ENCODE measurements at places on chromosomes 4 and X.

DNA sequence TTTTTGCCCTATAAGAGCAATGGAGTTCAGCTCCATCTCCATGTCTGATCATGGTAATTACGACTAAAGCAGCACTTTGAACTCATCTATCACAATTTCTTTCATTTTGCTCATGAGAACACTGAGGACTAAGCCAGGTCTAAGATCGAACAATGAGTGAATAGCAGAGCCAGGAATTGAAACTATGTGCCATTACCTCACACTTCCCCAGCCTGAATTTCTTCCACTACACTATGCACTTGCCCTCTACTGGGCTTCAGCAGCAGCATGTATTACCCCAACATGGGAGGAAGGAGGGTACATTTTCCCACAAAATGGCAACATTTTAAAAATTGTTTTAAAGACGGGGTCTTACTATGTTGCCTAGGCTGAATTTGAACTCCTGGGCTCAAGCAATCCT, 274.7 kb upstream of the FGF13 start:
- DNase-seq: no peak

DNA sequence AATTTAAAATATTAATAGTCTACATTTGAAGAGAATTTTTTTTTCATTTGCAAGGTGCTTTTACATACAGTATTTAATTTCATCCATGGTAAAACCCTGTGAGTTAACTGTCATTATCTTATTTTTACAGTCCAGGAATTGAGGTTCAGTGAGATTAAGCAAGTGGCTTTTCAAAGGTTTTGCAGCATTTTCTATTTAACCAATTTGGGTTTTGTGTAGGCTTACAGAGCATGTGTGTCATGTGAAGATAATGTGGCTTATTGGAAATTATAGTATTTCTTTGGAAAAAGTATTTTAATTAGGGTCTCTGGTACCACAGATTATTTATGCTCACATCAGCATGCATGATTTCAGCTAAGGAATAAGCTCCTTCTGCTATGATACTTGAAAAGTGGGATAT, 4.5 kb downstream of the XK start:
- no peak for DNase-seq

GRCh38 chr4:189822326-189822725, 118.3 kb upstream of the FRG1 start:
- DNase-seq: no peak

GRCh38 chrX:127025013-127025412, 205.5 kb downstream of the PRR32 start:
- no peak for DNase-seq

- no peak for DNase-seq
Measured at GRCh38 chr4:20960291-20960690, 260.0 kb downstream of the PACRGL start.

DNA sequence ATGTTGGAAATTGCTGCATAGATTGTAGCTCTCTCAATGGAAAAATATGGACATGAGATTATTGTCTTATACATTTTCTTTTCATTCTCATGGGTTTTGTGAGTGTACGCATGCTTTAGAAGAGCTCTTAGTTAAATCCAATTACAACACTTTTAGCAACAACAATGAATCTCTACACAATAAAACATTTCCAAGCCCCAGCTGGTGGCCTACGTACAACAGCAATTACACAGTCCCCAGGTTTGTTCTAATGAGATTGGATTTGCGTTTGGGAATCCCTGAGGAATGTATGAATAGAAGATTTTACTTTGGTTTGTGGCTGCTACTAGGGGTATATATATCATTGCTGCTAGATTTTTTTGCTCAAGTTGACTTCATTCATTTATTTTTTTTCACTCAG, 98.6 kb downstream of the FHDC1 start:
- DNase-seq: no peak

DNA sequence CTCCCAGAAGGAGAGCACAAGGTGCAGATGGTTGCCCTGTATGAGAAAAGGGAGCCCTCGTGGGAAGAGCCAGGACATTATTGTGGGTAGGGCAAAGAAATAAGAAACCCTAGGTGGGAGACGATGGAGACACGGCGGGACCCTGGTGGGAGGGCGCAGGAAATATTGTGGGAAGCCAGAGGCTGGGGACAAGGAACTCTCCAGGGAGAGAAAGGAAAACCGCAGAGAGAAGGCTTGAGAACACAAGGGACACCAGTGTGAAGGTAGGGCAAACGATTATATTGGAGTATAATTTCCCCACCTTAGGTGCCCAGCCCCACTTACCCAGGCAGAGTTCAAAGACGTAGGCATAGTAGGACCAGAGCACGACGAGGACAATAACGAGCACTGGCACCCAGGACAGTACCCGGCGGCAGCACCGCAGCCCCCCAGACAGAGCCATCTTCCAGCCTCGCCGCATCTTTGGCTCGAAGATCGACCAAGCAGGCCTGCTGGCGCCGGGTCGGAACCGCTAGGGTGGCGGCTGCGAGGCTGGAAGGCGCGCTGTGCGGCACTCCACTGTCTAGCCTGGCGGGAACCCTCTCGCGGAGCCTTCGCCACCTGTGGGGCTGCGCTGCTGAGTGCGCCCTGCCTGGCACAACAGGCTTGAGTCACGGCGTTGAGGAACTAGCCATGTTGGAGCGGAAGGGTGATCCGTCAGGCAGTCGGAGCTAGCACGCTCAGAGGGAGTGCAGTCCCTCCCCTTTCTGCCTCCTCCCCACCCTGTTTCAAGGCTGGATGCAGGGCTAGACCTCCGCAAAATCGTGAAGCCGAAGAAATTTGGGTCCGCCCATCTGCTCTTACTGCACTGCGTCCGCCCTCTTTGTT, at the start of gene ZDHHC15:
Gene ZDHHC15, minus strand, starts transcription at position 473 of the 867 bp plus-strand sequence. Its CDS starts 13 bp downstream, at position 460.
- peak; percentile 33 for DNase-seq

- no peak for DNase-seq
Measured at GRCh38 chr4:64417974-64418373, 8.7 kb upstream of the TECRL start.

- no peak for DNase-seq
Measured at GRCh38 chrX:77975755-77976154, 6.3 kb upstream of the PGAM4 start.

- no peak for DNase-seq
Measured at GRCh38 chr4:61275241-61275640, 75.1 kb downstream of the ADGRL3 start.

DNA sequence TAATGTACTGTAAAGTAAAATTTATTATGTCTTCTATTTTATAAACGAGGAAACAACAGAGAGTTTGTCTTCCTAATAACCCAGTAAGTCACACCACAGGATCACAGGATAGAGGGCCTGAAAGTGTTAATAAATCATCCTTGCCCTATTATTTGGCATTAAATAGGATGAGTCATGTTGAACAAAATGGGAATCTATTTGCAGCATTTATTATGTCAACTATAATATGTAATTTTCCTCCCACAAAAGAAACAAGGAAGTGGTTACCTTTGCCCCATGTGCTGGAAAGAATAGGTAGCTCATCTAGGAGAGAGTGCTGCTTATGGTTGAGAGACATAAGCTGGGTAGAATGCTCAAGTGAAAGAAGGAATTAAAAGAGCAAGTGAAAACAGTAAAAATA, 237.6 kb upstream of the NDST3 start:
- DNase-seq: no peak

GRCh38 chr4:187840814-187841213, 154.8 kb upstream of the ZFP42 start:
- DNase-seq: no peak

DNA sequence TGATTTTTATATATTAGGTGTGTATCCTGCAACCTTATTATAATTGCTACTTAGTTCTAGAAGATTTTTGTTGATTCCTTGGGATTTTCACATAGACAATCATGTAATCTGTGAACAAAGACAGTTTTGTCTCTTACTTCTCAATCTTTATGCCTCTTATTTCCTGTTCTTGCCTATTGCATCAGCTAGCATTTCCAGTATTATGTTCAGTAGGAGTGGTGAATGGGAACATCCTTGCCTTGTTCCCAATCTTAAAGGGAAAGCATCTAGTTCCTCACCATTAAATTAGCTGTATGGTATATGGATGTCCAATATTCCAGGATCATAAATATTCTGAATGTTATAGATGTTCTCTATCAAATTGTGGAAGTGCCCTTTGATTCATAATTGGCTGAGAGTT, 41.8 kb downstream of the AWAT2 start:
- DNase-seq: no peak

GRCh38 chrX:20718592-20719380, 452.1 kb upstream of the RPS6KA3 start:
- no peak for DNase-seq

DNA sequence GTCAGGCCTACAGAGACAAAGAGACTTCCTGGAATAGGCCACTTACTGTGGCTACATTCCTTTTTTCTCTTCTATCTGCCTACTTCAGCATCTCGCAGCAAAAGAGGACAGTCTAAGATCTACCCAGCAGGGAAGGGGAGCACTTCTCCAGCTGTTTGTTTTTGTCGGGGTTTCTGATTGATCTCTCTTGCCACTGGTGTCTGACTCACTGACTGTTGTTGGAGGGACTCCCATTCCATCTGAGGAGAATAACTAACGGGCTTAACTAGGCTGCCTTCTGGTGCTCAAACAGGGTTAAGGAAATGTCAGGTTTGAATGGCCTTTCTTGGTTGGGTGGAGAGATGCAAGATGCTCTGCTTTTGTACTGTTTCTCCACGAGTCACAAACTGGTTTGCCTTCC, 100.2 kb upstream of the TMEM164 start:
- no peak for DNase-seq

GRCh38 chr4:160026721-160027120, 923.8 kb downstream of the RAPGEF2 start:
- no peak for DNase-seq

GRCh38 chr4:48963042-48963679, 22.9 kb upstream of the CWH43 start:
- peak; percentile 58 for DNase-seq

GRCh38 chrX:150548684-150549083, 19.7 kb upstream of the MTM1 start:
- DNase-seq: no peak

DNA sequence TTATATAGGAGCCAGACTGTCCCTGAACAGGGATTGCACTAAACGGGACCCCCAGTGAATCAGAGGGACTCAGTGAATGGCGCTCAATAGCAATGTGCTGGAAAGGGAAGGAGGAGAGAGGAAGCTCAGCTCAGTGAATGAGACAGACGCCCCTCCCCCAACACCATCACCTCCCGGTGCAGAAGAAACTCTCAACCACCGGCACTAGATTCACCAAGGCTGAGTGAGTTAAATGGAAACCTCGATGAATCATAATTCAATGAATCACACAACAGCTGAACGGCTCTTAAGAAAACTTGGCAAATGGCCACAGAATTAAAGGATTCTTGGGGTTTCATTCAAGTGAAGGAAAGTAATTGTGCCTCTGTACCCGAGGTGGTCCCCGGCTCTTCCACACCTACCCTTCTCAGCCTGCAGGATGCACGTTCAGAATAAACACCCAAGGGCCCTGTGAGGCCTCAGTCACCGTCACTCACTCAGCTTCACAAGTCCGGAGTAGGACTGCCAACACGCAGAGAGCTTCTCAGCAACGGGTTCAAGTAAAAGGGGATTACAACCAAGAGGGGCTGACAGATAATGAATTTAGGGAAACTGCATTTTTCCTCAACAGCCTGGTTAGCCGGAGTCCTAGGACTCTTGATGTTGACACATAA, 29.3 kb downstream of the CRMP1 start:
- no peak for DNase-seq

DNA sequence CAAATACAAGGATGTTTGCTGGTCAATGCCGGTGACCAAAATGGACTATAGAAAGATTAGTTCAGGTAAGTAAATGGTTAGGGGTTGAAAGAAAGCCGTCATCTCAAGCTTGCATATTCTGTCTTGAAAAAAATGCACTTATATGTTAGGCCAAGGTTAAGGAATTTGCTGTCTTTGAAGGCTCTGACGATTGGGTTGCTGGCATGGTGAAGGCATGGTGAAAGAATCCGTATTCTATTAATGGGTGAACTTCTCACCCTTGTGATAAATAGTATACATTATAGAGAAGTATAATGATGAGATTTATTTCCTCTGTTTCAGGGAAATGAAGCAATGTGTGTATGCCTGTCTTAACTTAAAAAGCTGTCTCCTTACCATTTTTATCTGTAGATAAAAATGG, 132.6 kb downstream of the ADGRL3 start:
- DNase-seq: no peak
